ENCODE measurements at places on chromosomes 1 and 21.
A peak's percentile ranks its signal among the peaks of the same experiment; 100 is the strongest.

- no peak for DNase-seq
Measured at GRCh38 chr1:24673341-24673740, 30.2 kb downstream of the SRRM1 start.

- no peak for DNase-seq
Measured at GRCh38 chr1:10765734-10766478, 30.5 kb downstream of the CASZ1 start.

DNA sequence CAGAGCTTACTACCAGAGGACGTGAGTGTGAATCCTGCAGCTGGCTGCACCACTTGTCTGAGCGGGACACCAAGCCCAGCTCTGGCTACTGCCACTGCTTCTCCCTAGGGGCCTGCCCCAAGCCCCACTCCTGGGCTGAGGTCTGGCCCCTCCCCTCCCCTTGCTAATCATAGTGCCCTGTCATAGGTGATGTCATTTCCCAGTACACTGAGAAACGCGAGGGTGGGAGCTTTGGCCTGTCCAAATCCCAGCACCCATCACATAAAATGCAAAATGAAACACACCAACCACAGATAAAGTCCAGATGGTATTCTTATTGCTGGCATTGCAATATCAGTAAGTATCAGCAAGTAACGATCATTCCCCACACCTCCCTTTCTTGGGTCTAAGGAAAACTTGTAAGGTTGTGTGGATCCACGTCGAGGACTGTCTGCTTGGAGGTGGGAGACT, 77.7 kb downstream of the TOMM20 start:
- DNase-seq: no peak

- no peak for DNase-seq
Measured at GRCh38 chr1:225481738-225482137, 53.9 kb upstream of the LBR start.

DNA sequence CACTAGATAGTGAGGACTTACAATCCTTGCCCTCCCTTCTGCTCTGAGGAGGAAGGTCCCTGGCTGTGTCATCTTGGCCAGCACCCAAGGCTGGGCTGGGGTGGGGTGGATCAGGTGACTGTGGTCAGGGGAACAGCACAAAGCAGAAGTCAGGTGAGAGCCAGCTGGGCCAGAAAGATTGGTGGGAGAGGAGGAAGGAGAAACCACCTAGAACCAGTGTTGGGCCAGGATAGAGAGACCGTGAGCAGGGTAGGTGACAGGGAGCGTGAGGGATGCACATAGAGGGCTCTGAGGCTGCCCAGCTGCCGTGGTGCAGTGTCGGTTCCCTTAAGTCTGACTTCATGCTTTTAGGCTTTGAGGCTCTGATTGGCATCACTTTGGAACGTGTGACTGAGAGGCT, 22.7 kb downstream of the NCF2 start:
- DNase-seq: peak; percentile 40

- DNase-seq: no peak
Measured at GRCh38 chr1:198598796-198599321, 40.0 kb upstream of the PTPRC start.

GRCh38 chr1:223780318-223780717, 65.4 kb downstream of the TP53BP2 start:
- DNase-seq: no peak

DNA sequence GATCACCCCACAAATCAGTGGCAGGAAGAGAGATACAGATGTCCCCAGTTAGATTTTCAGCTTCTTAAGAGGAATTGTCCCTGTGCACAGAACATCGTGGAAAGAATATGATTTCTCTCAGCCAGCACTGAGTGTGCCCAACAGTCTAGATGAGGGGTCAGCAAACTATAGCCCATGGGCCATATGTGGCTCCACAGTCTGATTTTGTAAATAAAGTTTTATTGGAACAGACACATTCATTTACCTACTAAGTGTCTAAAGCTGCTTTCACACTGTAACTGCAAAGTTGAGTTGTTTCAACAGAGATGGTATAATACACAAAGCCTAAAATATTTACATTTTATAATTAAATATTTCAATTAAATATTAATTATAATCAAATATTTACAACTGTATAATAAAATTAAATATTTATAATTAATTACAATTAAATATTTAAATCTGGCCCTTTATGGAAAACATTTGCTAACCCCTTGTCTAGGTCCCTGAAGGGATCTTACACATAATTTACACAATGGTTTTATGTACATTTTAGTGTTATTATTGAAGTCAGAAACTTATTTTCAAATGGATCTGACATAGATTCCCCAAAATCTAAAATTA, 407.6 kb downstream of the PTPRU start:
- no peak for DNase-seq

DNA sequence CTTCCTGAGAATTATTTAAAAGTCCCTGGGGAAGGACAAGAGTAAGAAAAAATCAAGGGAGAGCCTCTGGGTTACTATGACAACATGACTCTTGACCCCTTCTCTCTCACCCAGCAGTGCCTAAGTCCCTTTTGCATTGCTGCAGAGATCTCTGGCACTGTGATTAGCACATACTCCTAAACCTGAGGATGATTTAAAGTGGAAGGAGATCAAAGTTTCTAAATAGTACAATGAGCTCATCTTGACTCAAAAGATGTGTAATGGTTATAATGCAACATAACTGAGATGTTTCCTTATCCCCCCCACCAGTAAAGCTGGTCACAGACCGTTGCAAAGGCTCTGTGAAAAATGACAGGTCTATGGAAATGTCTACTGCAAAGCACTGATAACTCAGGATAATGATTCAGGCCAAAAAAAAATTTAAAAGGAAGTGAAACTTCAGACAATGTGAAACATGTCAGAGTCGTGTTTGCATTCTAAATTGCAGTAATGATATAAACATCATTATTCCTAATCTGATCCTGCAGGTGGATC, 519.2 kb downstream of the KIF26B start:
- DNase-seq: peak; percentile 46

- DNase-seq: no peak
Measured at GRCh38 chr1:31866450-31867032, 50.7 kb upstream of the SPOCD1 start.

- no peak for DNase-seq
Measured at GRCh38 chr1:62435231-62436038, 1.4 kb upstream of the USP1 start.

GRCh38 chr1:162023547-162024501, at the start of gene OLFML2B:
Gene OLFML2B, minus strand, starts transcription at chr1:162023869. Its CDS starts 439 bp downstream, at chr1:162023430.
- peak; percentile 87 for DNase-seq

All from AG08396 (cell line).